T-helper 22 cell (primary cell): ENCODE measurements at places on chromosomes 2 and 18.

- DNase-seq = no peak
These were observed 10.0 kb upstream of the GCA start for GRCh38 chr2:162333968-162334367.

DNA sequence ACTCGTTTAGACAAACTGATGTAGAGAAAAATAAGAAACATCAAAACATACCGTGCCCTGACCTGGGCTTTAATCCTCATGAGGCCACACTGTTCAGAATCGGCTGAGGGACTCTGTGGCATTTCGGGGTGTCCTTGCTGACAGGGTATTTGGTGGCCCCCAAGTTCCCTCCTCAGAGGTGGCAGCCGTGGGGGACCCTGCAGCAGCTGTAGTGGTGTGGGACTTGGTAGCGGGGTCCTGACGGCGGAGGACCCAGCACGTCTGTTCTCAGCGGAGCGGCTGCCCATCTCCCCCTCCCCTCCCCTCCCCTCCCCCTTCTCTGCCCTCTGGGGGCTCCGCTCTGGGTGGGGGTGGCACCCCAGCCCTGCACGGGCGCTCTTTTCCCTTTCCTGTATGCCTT is 18.4 kb downstream of the KCNG2 start:
- DNase-seq = no peak

GRCh38 chr2:234136461-234136860 is 86.0 kb downstream of the SPP2 start:
- no peak for DNase-seq

DNA sequence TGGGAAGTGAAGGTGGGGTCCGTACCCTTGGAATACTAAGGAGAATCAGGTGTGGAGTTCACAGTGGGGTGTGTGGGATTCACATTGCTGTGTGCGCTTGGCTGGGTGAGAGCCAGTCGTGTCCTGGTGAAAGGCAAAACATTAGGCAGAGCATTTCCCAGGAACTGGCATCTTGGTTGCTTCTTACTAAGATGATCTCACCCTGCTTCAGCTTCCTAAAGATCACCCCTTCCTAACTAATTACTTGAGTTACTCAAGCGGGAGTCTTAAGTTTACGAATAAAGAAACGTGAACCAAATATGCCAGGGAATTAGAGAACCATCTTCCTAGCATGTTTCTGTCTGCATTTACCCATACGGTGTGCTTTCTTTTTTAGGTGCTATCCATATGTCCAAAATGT is 122.9 kb downstream of the NCK2 start:
- no peak for DNase-seq

GRCh38 chr2:100857915-100858314 is 38.0 kb downstream of the NPAS2 start:
- no peak for DNase-seq

DNA sequence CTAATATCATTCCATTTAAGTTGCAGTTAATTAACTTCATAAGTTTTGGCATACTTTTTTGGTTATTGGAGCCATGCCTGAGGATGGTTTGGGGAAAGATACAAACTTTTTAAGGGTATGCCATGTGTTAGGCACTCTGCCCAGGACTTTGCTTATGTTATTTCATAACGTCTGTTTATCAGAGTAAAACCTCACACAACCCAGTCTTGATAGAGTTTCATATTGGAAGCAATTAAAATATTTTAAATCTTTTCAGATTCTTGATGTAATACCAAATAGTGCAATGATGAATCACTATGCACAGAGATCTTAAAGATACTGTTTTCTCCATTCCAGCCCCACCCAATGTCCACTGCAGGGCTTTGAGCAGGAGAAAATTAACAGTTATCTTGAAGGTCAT is 529.1 kb upstream of the HNMT start:
- DNase-seq = no peak

DNA sequence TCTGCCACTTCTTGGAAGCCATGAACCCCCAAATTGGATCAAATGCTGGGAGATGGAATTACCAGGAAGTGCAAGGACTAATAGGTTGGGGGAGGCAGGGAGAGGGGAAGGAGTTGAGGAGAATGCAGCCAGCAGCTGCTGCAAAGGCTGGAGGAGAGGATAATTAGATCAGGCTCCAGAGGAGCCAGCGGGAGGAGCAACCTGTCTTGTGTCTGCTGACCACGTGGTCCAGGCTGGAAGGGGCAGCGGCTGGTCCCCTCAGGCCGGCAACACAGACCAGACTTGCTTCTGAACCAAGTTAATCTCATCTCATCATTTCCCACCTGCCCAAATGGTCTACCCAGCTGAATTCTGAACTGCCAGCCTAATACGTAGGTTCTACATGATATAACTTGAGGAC is 68.3 kb downstream of the MRO start:
- DNase-seq = no peak
